ENCODE measurements at places on chromosomes 3 and 15.

- DNase-seq: no peak
These were observed 10.2 kb downstream of the GNB5 start for GRCh38 chr15:52180851-52181450.

- no peak for DNase-seq
These were observed 41.6 kb upstream of the LINGO1 start for GRCh38 chr15:77674327-77674726.

DNA sequence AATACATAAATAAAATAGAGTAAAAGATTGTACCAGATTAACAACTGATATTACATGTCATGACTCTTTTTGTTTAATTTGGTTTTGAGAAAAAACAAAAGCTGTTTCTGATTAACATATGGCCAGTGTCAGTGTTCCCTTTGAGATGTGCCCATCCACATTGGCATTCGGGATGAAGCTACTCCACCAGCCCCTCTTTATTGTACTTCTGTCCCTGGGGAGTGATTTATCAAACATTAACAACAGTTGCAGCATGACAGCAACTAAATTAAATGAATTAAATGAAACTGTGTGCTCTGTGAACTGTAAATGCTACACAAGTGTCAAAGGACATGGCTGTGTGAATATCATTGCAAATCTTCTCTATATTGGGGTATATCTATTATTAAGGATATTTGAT is 25.9 kb upstream of the MTMR10 start:
- DNase-seq: no peak

DNA sequence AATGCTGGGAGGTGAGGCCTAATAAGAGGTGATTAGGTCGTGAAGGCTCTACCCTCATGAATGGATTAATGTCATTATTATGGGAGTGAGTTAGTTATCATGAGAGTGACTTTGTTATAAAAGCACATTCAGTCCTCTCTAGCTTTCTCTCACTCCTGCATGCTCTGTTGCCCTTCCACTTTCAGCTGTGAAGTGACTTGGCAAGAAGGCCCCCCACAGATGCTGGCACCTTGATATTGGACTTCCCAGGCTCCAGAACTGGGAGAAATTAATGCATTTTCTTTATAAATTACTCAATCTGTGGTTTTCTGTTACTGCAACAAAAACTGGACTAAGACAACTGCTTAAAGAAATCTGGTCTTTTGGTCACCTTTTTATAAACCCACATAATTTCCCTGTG is 144.3 kb downstream of the FBN1 start:
- DNase-seq: no peak

DNA sequence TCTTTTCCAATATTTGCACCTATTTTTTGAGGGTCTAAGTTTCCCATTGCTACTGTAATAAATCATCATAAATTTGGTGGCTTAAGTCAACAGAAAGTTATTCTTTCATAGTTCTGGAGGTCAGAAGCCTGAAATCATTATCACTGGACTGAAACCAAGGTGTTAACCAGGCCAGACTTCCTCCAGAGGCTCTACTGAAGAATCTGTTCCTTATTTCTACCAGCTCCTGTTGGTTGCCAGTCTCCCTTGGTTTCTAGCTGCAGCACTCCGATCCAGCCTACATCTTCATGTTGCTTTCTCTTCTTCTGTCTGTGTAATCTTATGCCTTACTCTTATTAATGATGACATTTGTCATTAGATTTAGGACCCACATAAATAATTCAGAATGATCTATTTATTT is 22.0 kb upstream of the ARPP21 start:
- DNase-seq: no peak

DNA sequence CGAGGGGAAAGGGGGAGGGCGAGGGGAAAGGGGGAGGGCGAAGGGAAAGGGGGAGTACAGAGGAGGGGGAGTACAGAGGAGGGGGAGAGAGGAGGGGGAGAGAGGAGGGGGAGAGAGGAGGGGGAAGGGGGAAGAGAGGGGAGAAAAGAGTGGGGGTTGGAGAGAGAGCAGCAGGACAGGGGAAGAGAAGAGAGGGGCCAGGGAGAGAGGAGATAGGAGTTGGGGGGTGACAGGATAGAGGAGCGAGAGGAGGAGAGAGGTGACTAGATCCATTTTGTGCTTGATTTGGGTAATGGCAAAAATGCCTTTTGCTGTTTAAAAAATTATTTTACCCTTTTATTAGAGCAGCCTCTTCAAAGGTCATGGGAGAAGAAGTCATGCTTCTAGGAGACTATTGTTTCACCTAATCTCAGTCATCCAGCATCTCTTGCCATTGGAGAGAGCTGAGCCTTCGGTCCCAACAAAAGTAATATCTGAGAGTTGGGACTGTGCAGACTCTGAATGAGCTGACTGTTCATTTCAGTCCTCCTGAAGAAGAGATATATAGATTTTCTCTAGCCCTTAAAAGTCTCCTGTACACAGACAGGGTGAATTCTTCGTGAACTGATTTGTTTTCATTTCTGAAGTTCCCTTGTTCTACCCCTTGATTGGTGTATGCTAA is 15.1 kb upstream of the TOP2B start:
- DNase-seq: no peak

DNA sequence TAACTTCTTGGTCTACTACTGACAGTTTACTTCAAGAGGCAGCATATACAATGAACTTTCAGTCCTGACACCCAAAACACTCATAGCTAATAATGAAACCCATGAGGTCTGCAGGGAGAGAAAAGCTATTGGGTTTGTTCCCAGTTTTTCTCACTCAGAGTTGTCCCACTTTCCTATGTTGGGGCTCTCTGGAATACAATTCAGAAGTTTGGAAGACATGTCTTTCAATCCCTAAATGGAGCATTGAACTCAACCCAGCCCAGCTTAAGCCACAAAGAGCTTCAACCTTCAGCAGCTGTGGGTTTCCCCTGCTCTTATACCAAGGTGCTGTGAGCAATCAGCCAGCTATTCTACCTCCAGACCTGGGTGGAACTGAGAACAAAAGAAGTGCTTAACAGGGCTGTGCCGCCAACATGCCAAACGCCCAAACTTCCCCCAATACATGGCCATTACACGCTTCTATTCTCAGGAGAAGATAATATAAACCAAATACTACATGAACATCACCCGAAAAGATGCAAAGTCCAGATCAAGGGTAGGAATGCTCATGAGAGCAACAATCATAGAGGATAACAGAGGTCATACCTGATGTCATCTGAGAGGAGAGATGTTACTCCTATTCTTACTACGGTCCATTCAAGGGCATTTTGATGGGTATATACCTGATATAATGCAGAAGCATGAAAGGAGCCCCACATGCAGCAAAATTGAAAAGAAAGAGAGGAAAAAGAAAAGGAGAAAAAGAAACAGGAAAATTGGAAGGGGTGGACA is 131.2 kb upstream of the TGFBR2 start:
- no peak for DNase-seq

DNA sequence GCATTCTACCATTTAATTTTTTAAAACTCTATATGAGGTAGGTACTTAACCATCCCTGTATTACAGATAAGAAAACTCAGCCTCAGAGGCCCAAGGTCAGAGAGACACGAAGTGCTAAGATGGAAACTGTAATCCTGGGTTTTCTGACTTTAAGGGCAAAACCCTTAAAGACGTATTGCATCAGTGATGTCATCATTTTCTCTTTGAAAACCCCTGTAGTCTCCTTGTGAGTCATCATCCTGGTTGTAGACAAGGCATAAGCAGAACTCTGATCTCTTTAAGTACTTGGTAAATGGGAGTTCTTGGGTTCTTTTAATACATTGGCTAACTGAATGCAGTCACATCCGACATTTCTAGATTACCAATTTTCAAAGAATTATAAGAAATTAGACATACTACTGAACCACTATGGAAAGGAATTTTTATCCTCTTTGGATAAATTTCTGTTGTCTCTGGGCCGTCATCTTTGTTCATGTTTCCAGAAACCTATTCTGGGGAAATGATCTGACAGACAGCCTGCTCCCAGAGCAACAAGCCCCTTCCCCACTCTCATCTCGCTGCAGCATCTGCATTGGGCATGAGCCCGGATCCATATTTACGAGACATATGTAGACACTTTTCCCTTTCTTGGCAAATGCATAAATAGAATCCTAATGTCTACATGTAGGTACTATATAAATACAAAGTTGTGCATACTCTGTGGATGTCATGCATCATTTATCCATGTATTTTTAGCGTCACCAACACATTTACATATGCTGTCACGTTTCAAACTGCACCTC is 48.7 kb upstream of the MDFIC2 start:
- no peak for DNase-seq

GRCh38 chr3:145620002-145620401 is 541.0 kb downstream of the PLOD2 start:
- DNase-seq: no peak

DNA sequence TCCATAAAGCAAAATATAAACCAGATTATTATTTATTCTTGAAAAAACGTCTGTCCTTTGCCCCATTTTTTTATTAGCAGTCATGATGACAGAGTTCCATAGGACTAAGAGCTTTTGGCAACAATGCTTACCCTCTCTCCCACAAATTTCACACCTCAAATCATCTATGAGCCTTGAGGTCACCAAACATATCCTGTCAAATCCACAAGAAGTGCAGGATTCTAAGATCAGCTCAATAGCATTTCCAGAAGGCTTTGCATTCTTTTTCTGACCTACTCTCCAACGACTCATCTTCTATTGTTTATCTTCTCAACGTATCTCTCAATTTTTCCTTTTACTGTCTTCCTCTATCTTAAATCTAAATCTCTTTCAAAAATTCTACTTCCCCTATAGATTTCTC is 619.1 kb upstream of the BCHE start:
- DNase-seq: no peak

GRCh38 chr3:23106666-23107065 is 96.5 kb upstream of the UBE2E2 start:
- no peak for DNase-seq

DNA sequence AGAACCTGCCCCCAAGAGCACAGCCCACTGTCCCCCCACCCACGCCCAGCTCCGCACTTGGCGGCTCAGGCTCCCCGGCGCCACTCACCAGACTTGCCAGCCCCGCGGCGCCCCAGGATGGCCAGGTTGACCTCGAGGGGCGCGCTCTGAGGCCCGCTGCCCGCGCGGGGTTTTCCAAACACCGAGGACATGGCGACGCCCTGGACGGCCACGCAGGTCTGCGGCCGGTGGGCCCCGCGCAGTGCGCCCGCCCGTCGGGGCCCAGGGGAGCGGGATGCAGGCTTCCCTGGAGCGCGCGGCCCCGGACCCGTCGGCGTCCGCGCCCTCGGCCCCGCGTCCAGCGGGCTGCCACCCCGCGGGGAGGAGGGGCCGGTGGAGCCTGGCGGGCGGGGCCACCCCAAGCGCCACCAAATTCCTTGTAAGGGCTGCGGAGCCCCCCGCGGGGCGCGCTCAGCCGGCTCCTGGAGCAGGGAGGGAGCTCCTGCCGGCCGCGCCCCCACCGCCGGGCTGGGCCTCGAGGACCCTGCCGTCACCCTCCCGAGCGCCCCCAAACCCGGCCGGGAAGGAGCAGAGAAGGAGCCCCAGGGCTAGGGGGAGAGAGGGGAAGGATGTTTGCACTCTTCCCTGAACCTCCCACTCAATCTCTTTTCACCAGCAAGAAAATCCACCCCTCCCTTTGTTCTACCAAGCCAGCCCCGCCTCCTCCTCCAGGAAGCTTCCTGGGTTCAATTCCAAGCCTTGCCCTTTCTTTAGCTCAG is at the start of gene RASL12:
Gene RASL12, minus strand, starts transcription at position 347 of the 758 bp plus-strand sequence. Its CDS starts 156 bp downstream, at position 191.
- no peak for DNase-seq

DNA sequence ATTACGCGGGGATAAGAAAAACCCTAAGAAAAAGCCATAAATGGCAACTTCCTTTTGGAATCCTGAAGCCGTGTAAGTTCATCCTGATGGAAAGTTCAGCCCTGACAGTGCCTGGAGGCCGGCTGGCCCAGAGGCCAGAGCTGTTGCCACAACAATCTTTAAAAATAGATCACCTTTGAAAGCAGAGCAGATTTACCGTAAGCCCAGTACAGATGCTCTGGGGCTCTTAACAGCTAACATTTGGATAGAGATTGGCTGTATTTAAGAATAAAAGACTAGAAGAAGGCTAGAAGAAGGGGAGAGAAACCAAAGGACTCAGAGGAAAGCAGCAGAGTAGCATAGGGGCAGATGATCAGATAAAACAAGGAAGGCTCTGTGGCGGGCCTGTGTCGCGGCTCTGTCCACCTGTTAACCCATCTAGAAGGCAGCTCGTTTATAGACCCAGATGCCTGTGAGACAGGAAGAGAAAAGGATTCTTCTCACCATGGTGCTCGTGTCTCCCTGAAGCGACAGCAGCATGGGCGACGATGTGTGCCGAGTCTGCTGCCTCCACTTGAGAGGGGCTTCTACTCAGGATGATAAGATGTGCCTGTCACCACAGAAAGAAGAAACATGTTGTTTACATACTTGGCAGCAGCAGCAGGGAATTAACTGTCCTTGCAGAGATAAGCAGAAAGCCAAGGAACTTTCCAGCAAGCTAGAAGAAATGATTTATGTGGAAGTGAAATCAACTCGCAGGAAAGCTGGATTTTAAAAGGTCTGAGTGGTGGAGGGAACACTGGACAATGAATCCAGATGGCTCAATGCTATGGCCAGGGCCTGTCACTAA is 69.9 kb downstream of the SYNM start:
- DNase-seq: no peak

- no peak for DNase-seq
These were observed 160.4 kb downstream of the PPM1L start for GRCh38 chr3:160916472-160916871.

- DNase-seq: no peak
These were observed 78.9 kb downstream of the SLTM start for GRCh38 chr15:58854593-58854992.

DNA sequence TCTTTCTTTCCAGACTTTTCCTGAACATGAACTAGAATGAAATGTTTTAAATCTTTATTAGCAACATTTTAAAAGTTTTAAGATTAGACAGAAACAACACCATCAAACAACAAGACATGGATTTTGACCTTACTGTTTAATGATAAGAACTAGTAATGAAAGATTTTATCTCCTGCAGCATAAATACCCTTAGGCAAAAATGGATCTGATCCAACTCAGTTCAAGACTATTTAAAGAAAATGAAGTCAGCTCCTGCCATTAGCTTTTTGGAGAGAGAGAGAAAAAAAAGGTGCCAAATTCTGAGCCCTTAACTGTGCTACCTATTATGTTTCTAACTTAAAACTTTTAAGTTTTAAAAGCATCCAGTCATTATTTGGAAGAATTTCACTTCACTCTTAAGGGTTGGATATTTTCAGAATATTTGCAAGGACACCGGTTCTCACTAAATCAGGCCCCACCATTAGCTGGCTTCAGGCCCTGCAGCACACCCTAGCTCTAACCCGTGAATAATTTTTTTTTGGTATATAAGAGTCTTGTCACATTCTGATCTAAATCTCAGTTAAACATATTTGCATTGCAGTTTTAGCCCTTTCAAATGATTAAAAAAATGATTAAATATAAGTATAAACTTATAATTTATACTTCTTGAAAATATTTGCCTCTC is 60.0 kb downstream of the NR1I2 start:
- no peak for DNase-seq

- DNase-seq: no peak
These were observed 6.0 kb downstream of the CCR2 start for GRCh38 chr3:46359733-46360493.

All from stimulated activated CD4-positive, alpha-beta T cell treated with anti-CD3 and anti-CD28 coated beads, Interleukin-1b, Interleukin-23, amount 100 ng/mL, for 24 hours (primary cell).